ENCODE measurements at places on chromosomes 12 and 14.

DNA sequence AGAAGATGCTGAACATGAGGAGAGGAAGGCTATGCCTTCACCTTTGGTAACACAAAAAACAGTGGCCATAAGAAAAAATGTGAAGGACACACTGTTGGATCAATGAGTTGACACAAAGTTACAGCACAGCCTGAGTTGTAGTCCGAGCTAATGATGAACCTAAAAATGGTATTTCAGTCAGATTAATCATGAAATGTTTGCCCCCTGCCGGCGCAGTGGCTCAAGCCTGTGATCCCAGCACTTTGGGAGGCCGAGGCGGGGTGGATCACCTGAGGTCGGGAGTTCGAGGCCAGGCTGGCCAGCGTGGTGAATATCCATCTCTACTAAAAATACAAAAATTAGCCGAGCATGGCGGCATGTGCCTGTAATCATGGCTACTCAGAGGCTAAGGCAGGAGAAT, 1.3 kb upstream of the CAPRIN2 start:
- no peak for DNase-seq

DNA sequence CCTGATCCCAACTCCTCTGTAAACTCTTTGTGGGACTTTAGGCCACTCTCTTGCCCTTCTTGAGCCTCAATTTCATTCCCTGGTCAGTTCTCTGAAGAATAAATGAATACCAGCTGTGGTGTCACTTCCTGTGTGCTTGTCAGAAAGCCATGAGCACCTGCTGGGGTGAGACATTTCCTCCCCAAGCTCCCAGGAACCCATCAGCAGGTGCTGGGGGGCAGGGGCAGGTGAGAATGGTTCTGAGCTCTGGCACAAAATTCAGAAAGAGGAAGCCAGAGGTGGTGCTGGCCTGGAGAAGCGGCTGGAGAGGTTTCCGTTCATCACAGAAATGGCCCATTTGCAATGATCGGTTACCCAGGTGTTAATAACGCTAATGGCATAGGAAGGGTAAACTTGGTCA, 14.9 kb downstream of the LHX5 start:
- DNase-seq = no peak

DNA sequence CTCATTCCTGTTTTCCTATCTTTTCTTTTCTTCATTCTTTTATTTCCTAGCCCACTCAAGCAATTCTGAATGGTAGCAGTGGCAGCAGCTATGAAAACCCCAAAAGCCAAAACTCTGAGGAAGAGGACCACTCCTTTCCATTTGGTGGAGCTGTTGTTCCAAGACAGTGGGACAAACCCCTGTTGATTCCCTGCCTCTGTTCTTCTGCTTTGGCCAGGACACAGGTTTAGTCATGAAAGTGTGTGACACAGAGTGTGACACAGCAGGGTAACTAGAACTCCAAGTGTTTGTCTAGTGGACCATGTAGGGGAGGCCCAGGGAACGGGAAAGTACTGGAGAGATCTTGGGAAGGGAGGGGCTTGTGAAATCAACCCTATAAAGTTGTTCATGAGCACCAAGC, 71.1 kb downstream of the PTCSC3 start:
- peak; percentile 86 for DNase-seq

GRCh38 chr12:34602213-34602940, 580.1 kb downstream of the ALG10 start:
- no peak for DNase-seq

GRCh38 chr14:54221432-54221803, 175.4 kb upstream of the CDKN3 start:
- no peak for DNase-seq

DNA sequence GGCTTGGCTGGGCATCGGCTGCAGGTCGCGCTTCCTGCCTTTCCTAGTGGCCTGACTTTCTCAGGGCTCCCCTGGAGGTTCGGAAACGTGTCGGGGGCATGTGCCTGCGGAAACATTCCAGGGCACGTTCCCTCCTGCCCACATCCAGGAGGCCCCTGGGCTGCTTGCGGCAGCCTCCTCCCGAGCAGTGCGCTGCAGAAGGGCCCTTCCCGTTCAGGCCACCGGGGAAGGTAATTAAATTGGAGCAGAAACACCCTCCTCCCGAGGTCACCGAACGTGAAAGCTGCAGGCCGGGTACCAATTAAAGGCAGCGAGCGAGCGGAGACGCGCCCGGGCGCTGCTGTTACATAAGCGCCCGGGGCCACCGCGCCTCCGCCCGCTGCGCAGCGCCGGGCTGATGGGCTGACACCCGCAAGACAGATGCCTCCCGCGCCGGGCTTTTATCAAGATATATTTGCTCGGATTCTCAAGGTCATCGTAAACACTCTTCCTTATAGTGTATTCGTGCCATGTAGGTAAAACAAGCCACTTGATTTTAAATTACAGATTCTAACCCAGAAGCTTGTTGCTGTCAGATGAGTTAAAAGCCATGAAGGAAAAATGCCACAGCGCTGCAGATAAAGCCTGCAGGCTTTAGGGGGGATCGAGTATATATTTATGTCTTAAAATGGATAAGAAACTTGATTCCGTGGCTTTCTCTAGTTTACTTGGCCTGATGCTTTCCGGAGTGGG, 31.4 kb downstream of the SSPN start:
- DNase-seq = no peak

GRCh38 chr14:99522934-99523703, 41.9 kb downstream of the CCNK start:
- DNase-seq = peak; percentile 41

DNA sequence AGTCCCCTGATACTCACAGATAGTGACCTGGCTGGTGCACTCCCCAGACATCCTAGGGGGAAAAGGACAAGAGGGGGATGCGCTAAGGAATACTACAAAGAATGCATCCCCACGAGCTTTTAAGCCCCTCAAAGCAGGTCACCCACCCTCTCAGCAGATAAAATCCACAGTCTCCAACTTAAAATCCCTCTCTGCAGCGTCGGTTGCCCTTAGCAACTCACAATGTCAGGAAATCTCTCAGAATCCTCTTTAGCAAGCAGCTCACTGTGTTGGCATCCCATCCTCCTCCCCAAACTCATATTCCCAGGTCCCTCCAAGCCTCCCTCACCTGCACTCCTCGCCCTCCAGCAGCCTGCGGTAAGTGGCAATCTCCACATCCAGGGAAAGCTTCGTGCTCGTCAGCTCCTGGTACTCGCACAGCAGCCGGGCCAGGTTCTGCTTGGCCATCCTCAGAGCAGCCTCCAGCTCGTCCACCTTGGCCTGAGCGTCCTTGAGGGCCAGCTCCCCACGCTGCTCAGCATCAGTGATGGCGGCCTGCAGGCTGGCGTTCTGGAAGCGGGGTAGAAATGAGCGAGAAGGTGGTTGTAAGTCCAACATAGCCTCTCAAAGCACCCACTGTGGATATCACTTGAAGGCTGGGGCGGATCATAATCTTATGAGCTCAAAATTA, 5.5 kb upstream of the KRT79 start:
- no peak for DNase-seq

- no peak for DNase-seq
Observed at GRCh38 chr14:35252451-35252868, 39.7 kb upstream of the PSMA6 start.

DNA sequence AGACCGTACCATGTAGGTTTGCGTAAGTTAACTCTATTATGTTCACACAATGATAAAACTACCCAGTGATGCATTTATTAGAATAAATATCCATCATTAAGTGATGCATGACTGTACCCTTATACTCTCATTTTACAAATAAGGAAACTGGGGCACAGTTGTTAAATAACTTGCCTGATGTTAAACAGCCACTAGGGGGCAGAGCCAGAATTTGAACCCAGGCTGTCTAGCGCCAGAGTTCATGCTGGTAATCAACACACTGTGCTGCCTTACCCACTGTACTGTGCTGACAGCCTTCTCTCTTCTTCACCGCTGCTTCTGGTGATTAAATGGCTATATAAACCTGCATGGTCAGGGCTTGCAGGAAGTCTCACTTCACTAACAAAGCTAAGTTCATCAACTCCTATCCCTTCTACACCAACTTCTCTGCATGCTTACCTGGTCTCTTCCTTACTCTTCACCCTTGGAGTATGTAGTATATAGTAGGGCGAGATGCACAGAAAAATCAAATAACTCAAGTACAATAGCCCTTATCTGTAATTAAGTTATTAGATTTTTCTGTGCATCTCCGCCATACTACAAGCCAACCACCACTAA, 43.6 kb upstream of the APPL2 start:
- DNase-seq = peak; percentile 43

DNA sequence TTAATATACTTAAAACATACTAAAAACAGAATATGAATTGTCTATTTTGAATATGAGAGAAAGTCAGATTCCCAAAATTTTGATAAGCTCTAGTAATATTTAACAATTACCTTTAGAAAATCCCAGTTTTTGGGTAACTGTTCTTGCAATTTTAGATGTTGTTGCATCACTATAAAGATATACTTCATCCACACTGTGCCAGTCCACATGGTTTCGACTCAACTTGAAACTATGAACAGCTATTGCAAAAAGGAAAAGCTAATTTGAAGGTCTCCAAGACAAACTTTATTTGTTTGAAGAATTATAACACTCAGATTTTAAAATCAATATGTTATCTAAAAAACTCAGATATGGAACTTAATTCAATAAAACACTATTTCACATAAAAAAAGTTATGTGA, 59.9 kb downstream of the DDHD1 start:
- DNase-seq = no peak

- DNase-seq = no peak
Observed at GRCh38 chr14:21299562-21300130, 19.8 kb downstream of the RPGRIP1 start.

- DNase-seq = no peak
Observed at GRCh38 chr14:104478656-104479055, 100.9 kb upstream of the C14orf180 start.

DNA sequence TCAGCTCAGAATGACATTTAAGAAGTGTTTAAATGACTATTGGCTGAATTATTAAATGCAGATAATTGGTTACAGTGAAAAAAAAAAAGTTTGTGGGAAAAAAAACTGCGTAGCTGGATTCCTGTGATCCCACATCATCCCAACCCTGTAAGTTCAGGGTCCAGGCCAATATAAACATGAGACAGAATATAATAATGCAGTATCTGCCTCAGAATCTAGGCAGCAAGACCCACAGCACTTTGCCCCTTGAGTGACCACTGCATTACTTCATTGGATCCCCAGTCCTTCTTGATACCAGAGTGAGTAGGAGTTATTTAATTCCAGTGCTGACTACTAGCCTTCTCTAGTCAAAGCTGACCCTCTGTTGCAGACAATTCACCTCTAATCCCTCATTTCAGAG, 272.6 kb downstream of the CCER1 start:
- DNase-seq = no peak

DNA sequence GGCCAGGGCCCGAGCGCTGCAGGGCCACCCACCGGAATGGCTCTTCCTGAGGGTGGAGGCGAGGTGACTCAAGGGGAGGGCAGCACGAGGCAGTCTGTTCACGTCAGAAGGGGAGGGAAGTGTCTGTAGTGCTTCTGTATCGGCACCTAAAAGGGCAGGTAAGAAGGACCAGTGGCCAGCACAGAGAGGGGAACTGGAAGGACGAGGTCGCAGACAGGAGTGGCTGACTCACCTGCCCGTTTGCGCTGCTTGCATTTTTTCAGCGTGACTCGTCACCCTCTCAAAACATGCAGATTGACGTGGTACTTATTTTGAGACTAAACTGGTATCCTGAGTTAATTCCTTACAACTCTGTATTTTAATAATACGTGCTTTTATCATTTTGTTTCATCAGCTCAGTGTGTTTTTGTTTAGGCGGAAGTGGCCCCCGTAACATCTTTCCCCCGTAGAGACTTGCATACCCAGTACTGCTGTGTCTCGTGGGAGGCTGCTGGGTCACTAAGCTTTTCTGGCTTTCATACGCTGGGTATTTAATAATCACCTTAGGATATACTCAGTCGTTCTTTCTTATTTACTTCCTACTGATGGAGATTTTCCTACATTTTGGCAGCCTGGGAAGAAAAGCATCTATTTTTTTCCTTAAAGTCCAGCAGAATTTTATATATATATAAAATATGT, 26.4 kb downstream of the SFSWAP start:
- DNase-seq = no peak

DNA sequence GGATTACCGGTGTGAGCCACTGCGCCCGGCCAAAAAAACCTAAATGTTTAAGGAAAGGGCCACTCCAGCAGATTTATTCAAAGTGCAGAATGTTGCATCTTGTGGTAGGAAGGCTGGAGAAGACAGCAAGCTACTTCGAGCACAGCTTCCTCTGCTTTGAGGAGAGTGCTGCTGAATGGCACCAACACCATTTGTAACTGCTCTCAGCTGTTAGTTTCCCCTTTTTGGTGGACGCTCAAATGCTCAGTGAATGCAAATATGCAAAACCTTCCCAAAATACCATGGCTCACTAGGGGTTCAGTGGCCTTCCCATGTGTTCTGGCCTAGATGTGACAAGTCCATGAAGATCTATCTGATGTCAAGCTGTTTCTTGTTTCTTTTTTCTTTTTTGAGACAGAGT, 2.9 kb upstream of the TDRD9 start:
- DNase-seq = no peak

GRCh38 chr14:55111122-55111708, 17.8 kb upstream of the LGALS3 start:
- DNase-seq = peak; percentile 94

DNA sequence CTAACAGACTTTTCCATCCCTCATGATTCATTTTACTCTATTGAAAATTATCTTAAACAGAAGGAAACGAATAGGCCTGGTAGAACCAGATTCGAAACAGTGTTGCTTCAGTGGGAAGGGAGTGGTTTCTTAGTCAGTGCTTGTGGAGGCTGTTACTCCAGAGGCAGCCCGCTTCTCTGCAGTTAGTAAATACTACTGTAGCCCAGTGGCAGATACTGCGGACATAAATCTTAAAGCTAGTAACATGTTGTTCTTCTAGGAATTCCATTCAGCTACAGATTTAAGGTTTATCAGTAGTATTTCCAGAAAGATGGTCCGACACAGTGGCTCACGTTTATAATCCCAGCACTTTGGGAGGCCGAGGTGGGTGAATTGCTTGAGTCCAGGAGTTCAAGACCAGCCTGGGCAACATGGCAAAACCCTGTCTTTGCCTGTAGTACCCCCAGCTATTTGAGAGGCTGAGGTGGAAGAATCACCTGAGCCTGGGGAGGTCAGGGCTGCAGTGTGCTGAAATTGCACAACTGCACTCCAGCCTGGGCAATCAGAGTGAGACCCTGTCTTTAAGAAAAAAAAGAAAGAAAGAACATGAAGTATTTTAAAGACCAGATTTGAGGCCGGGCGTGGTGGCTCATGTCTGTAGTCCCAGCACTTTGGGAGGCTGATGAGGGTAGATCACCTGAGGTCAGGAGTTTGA, 45.9 kb downstream of the DIP2B start:
- DNase-seq = no peak
